ENCODE measurements at places on chromosomes 1 and 21. TPM values are rescaled to one million over a fixed set of nuclear protein-coding genes. Genes with fewer than 3 reads are reported as not detected.

The MATN1 gene
- 0.42 TPM for total RNA-seq

DNA sequence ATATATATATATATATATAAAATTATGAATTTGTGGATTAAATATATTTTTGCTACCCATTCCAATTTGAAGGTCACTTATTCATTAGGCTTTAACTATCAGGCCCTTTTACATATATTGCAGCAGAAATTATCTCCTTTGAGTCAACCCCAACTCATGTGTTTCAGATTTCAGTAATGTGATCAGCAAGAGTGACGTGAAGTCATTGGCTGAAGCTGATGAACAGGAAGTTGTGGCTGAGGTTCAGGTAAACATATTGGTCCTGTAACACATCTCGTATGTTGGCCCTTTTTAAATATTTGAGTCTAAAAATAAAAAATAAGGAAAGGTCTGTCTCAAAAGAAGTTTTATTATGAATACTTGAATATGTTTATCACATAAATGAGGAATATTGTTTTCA lies 8.5 kb downstream of the VPS45 start:
- no peak for DNase-seq

The ALX3 gene
- total RNA-seq, result not detected

The SETSIP gene
- total RNA-seq, result not detected

- no peak for DNase-seq
These were observed 92.5 kb downstream of the RNF220 start for GRCh38 chr1:44497422-44498170.

DNA sequence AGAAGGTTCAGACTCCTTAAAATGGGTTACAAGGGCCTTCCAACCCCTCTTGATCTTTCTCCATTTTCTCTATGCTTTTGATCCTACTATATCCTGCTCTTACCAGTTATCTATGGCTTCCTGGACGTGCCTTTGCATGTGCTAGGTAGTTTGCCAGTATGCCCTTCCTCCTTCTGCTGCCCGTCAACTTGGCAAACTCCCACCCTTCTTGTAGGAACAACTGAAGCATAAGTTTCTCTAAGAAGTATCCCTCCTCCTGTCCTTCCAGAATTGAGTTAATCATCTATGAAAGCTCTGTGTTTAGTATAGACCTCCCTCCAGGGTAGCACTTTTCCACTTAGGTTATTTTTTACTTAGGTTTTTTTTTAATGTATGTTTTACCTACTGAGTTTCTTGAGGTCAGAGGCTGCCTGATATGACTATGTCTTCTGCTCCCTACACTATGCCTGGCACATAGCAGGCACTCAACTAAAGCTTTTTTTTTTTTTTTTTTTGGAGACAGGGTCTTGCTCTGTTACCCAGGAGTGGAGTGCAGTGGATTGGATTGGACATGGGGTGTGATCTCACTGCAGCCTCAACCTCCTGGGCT lies 10.0 kb upstream of the IGSF3 start:
- no peak for DNase-seq

The CCDC185 gene
- total RNA-seq, result not detected

GRCh38 chr1:68516066-68516465 lies 19.2 kb upstream of the DEPDC1 start:
- no peak for DNase-seq

DNA sequence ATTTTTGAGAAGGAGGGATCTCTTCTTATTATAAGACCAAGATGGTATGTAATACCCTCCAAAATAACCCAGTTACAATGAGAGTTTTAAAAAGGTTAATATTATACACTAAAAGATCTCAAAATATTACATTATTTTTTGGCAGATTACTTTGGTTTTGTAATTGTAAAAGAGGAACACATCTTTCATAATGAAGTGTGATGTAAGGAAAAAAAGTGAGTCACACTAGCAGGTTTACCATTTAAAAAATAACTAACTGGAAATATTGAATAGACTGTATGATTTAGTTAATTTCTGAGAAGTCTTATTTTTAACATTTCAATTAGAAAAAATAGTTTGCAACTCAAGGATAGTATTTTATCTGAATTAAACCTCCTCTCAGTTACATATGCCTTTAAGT lies 1.1 kb downstream of the F5 start:
- DNase-seq, result no peak

The ZNF670 gene
- 4.1 TPM for total RNA-seq

DNA sequence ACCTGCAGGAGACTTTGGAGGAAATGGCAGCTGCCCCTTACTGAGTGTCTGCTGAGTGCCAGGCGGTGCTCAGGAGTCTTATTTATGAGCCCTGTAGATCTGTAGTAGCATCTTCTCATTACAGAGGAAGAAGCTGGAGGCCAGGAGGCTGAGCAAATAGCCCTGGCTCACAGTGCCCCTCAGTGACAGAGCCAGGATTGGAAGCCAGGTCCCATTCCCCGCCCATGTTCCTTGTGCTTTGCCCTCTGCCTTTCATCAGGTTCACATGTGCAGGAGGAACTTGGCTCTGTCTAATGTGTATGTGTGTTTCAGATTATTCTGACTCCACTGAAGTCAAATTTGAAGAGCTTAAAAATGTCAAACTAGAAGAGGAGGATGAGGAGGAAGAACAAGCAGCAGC lies 21.2 kb downstream of the KDM4A start:
- DNase-seq, result no peak

DNA sequence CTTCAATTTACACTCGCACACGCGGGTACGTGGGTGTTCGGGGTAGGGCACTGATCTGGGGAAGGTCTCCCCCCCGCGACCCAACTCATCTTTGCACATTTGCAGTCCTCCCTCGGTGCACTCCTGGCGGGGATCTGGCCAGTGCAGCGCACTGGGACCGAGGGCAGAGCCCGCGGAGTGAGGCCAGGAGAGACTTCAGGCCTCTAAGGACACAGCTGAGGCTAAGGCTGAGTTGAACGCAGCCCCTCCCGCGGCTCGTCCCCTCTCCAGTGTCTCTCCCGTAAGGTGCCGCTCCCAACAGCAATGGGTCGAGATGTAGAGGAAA lies 936 bp upstream of the NCAM2 start:
- no peak for DNase-seq

The FCRL2 gene
- total RNA-seq, result 0.15 TPM

The STMN1 gene
- total RNA-seq, result 37.6 TPM

GRCh38 chr1:56452027-56453011 lies 127.0 kb downstream of the PLPP3 start:
- no peak for DNase-seq

The APCS gene
- not detected for total RNA-seq

GRCh38 chr1:186682736-186683135 lies 2.5 kb upstream of the PTGS2 start:
- DNase-seq, result no peak

GRCh38 chr1:9826616-9827015 lies 2.9 kb upstream of the CLSTN1 start:
- peak; percentile 41 for DNase-seq

- no peak for DNase-seq
These were observed 10.3 kb downstream of the ZBED6 start for GRCh38 chr1:203805689-203806088.

DNA sequence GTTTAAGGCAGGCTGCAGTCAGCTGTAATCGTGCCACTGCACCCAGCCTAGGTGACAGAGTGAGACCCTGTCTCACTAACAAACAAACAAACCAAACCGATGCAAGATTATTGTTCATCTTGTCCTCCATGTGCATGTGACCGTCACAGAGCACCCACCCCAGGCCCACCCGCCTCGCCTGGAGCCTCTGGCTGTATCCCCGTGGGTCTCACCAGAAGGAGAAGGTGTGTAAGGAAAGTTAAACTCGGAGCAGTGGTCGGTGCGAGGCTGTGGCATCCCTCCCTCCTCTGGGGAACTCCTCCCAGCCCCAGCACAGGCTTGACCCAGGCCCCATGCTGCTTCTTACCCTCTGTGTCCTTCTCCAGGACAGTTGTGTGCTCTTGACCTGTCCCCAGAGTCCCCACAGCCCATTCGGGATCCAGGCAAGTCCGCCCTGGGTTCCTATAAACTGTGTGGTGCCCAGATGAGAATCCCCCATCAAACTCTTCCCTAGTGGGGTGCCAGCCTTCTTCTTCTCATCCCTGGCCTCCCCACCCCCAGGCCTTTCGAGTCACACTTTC lies 318.4 kb downstream of the AJAP1 start:
- no peak for DNase-seq

The MEX3A gene
- total RNA-seq, result 1.2 TPM

The MAB21L3 gene
- total RNA-seq, result not detected

The GPR37L1 gene
- total RNA-seq, result not detected

- no peak for DNase-seq
These were observed 343.0 kb downstream of the PCP4 start for GRCh38 chr21:40210251-40210650.

The SPRR1A gene
- not detected for total RNA-seq

GRCh38 chr1:115710859-115711624 lies 57.5 kb downstream of the CASQ2 start:
- DNase-seq, result no peak

- peak; percentile 45 for DNase-seq
These were observed 9.9 kb downstream of the CACHD1 start for GRCh38 chr1:64479874-64480273.

The EXO1 gene
- 0.65 TPM for total RNA-seq

- DNase-seq, result no peak
These were observed 861.5 kb upstream of the B3GALT2 start for GRCh38 chr1:194047921-194048320.

The PRKAA2 gene
- total RNA-seq, result 6.9 TPM

GRCh38 chr1:21783679-21784603 lies 992 bp upstream of the USP48 start:
- DNase-seq, result peak; percentile 62

GRCh38 chr1:57770772-57771171 lies 346.9 kb upstream of the DAB1 start:
- DNase-seq, result no peak

DNA sequence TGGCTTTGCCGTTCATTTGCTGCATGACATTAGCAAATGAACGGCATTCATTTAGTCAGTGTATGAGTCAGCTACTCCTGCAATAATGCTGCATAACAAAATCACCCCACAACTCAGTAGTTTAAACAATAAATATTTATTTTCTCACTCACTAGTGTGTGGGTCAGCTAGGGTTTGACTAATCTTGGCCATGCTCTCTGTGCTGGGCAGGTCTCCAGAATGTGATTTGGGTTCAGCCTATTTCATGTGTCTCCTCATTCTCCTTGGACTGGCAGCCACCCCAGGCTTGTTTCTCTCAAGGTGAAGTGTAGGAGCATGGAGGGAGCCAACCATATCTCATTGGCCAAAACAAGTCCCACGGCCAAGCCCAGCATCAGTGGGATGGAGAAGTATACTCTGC lies 104.3 kb downstream of the LACTBL1 start:
- DNase-seq, result no peak

DNA sequence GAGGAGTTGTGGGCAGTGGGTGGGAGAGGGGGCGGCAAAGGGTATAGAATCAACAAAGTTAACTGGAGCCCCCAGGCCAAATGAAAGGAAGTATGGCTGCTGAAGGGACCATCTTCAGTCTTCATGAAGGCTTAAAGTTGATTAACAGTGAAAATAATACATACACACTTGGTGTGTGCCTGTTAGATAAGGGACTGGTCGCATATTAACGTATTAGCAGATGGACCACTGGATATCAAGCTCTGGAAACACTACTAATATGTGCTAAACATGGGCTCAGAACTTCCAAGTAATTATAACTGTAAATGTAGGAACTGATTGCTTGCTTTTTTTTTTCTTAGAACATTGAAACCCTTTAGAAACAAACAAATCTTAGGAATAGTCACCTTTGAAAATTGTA lies 224.7 kb upstream of the KIAA0040 start:
- DNase-seq, result no peak

DNA sequence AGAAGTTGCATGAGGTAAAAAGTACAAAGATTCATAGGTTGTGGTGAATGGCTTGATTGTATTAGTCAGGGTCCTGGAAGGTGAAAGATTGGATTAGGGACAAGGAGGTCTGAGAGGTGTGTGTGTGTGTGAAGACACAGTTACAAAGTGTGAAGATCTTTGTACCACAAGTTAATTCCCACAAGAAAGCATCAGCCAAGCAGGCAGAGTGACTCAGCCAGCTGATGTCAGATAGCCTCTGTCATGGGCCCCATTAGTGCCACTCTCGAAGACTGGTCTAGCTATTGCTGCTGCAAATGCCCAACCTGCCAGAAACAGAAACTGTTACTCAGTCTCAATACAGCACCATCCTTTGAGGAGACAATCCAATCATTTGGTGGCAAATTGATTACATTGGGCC lies 96.5 kb downstream of the DTL start:
- DNase-seq, result no peak

DNA sequence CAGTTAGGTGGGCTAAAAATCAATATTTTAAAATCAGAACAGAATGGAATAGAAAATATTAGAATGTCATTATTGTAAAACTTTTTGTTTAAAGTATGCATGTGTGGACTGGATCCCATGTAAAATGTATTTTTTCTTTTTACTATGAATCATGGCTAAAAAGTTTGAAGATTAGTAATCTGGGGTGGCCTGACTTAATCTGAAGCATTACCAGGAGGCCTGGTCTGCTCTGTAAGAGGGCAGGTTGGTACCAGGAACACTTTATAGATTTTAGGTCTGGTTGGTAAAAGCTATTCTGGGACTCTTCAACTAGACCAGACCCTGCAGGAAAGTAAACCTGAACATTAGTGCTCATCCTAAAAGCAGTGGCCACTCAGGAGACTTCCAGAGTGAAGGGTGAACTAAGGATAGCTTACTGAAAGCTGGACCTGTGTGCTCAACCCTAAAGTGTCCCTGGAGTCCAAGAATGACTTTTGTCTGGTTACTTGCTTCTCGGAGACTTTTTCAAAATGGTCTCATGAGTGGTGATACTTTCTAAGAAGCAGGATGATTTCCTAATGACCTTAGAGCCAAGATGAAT lies 16.5 kb downstream of the RGL1 start:
- DNase-seq, result no peak

DNA sequence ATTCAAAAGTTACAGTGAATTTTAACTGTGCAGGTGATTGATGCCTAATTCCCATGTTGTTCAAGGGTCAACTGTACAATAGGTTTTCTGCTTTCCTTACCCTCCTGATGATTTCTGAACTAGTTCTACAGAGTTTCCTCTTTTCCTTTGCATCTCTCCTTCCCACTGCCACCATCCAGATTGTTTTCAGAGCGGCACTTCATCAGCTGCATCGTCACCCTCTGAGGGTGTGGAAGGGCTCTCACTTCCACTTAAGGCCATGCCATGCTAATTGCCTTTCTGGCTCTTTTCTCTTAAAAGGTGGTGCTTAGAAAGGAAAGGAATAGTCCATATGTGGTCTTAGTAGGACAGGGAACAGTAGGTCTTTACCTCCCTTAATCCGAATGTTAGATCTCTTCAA lies 39.1 kb downstream of the DISC1 start:
- DNase-seq, result no peak

GRCh38 chr1:179077396-179077795 lies 4.5 kb upstream of the TOR3A start:
- no peak for DNase-seq

The GBP6 gene
- total RNA-seq, result not detected

The PBX1 gene
- total RNA-seq, result 61.8 TPM

GRCh38 chr21:46347791-46348381 lies 23.9 kb downstream of the PCNT start:
- DNase-seq, result peak; percentile 87

The SMPDL3B gene
- 0.49 TPM for total RNA-seq

- DNase-seq, result no peak
These were observed 31.0 kb downstream of the ARID1A start for GRCh38 chr1:26726784-26727183.

GRCh38 chr1:164443836-164444235 lies 115.1 kb upstream of the PBX1 start:
- no peak for DNase-seq
